ENCODE measurements at places on chromosomes 4 and X. TPM values are rescaled to one million over a fixed set of nuclear protein-coding genes. Genes with fewer than 3 reads are reported as not detected.
A peak's percentile ranks its signal among the peaks of the same experiment; 100 is the strongest.

POU3F4 gene
- not detected for polyA plus RNA-seq

DNA sequence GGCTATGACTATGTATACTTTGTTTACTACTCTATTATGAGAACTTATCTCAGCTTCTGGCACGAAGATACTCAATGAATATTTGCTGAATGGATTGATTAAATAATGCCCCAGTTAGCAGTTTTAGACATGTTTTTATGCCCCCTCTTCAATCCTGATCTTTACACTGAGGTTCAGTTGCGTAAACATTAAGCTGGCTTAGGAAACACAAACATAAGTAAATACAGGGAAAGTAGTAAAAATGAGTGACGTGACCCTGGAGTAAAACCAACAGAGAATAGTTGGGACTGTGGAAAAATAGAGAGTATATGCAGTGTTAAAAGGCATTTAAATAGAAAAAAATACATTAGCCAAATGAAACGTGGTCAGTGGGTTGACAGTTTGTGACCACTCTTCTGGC lies 387.0 kb upstream of the ACTRT1 start:
- DNase-seq, result no peak

- DNase-seq, result no peak
Measured at GRCh38 chr4:34644579-34645115, 1599.7 kb downstream of the ARAP2 start.

- DNase-seq, result no peak
Measured at GRCh38 chr4:183968931-183969330, 63.8 kb downstream of the STOX2 start.

- DNase-seq, result peak; percentile 53
Measured at GRCh38 chrX:109886122-109886761, 116.7 kb upstream of the TMEM164 start.

- DNase-seq, result peak; percentile 25
Measured at GRCh38 chrX:13597874-13598273, 28.5 kb downstream of the EGFL6 start.

All from A549 (cell line).